ENCODE measurements at places on chromosomes 2 and 18.

GRCh38 chr2:176999301-176999700, 213.3 kb upstream of the HNRNPA3 start:
- no peak for DNase-seq

DNA sequence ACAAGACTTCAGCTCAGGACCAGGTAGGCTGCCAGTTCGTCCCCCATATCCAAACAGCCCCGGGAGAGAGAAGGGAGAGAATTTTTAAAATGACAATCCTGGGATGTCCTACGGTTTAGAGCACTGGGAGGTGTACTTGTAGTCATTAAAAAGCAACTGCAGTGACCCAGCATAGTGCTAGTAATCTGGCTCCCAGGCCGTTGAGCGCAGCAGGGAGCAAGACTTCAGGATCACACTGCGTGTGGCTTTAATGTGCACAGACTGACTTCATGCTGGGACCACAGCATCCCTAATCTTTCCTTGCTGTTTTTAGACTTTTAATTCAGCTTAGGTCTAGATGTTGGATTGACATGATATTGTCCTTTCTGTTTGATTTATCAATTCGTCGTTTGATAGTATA, 219.3 kb upstream of the FOSL2 start:
- DNase-seq, result no peak

- DNase-seq, result no peak
These were observed 122.0 kb downstream of the SPTBN1 start for GRCh38 chr2:54577944-54578647.

- no peak for DNase-seq
These were observed 56.4 kb downstream of the TTC32 start for GRCh38 chr2:19845323-19845920.

DNA sequence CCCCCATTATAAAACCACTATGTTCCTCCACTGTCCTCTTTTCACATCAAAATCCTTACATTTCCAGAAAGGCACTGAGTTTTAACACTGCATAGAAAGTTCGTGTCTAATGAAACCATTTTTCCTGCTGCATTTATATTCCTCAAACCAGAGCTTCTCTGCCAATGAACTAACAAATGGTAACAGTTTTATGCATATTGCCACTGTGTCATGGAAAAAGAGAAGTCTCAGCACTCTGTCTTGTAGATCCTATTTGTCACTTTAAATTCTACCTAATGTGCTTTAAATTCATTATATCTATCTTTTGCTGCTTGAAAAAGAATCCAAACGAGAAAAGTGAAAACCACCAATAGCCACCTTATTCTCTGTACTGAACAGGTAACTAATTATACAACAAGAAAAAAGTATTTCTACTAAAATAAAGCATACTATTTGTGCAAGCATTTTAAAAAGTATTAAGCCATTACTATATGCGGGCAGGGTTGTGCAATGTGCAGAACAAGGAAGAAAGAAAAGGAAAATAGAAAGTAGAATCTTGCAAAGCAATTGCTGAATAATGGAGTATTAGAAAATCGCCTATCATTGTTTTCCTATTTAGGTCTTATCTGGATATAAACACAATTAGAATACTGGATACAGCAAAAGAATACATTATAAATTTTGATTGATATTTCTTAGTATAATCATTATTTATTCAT, 328.9 kb downstream of the ZEB2 start:
- DNase-seq, result no peak

DNA sequence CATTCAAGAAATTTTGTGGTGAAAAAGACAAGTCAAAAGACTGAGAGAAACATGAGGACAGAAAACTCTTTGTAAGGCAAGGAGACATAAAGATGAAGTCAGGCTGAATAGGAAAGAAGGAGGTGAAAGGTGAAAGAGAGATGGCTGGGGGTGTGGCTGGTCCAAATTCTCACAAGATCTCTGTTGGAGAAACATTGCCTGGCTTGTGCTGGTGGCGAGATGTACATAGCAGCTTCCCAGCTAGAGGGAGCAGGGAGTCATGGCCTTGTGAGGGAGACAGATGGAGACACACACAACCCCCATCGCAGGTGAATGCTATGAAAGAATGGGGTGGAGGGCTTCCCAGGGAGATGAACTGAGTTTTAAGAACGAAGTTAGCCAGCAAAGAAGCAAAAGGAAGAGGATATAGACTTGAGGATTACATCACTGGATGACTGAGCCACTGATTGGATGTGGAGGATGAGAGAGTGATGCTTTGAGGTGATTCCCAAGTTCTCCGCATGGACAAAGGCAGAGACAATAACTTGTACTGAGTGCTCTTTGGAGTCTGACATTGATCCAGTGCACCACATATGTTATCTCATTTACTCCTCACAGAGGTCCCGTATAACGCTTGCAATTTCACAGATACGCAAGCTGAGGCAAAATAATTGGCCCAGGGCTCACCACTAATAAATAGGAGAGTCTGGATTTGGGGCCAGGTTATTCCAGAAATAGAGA, 3.7 kb upstream of the EMX1 start:
- no peak for DNase-seq

DNA sequence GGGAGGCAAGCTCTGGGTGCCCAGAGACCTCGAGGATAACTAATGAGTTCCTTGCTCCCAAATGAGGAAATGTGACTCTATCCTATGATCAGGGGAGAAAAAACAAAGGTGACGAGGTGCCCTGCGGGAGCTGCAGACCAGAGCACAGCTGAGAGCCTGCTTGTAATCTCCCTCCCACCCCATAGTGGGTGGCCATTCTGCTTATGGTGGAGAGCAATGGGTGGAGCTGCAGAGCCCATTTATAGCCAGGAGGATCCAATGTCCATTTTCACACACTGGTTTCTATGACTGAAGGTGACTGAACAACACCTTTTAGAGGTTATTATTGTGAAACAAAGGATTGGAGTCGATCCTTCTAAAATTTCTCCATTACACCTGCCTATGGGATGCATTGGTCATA, 153.3 kb downstream of the COL6A3 start:
- DNase-seq, result no peak

DNA sequence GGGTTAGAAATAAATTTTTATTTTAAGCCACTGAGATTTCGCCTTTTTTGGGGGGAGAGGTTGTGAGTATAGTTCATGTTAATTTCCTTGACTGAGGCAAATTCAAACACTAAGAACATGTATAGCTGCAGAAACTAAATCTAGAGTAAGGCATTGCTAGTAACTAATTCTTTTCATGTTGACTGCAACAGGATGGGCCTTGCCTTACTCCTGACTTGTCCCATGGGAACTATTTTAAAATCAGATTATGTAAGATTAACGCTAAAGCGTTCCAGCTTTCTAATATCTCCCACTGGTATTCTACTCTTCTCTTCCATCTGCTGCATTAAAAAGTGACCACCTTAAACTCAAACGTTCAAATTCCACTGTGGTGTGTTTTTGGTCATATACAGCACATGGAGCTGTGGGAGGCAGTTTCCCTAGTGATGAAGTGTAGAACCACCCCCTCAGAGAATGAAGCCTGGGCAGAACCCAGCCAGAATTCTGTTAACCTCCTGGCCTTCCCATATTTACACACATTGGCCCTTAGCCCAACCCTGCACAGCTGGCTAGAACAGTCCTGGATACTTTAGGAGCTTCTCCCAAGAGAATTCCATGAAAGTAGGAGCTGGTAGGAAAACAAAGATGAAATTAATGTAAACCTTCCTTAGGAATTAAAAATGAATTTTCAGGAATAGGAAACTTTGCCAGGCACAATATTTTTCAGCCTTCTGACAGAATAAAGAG, 687.8 kb downstream of the SLC4A3 start:
- DNase-seq, result no peak
